ENCODE measurements at places on chromosomes 5 and 9. TPM values are rescaled to one million over a fixed set of nuclear protein-coding genes. Genes with fewer than 3 reads are reported as not detected.

DNA sequence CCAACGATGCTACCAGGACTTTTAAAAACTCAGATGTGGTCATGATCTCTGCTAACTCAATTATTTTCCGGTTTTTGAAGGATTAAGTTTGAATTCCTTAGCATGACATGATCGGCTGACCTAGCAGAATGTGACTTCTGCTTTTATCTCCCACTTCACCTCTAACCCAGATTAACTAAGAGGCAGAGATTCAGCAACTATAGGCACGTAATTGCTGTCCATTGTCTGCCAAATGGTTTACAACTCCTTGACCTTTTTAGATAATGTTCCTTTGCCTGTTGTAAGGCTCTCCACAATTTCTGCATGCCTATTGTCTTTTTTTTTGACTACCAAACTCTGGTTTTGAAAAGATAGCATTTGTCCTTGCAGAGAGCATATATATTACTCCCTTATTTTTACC lies 268.2 kb downstream of the BRINP1 start:
- no peak overlapping the region for H3K27ac ChIP-seq
- H3K4me3 ChIP-seq = no peak overlapping the region

DNA sequence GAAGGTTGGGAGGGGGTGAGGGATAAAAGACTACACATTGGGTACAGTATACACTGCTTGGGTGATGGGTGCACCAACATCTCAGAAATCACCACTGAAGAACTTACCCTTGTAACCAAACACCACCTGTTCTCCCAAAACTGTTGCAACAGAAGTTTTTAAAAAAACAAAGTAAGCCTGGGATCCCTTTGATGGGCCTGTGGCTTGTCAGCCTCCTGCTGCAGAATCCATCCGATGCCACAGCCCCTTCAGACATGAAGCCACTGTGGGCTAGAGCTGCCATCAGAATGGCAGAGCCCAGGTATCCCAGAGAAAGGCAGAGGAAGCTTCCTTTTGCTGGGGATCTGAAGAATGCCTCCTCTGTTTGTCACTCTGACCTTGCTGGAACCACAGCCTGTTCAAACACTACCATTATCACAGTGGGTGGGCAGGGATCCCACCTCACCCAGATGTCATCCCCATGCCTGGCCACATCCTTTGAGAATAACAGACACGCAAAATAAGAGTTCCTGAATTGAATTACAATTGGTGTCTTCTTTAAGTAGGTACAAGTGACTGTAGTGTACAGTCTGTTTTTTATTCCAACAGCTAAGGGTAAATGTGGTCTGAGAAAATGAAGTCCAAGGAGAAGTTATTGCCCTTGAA lies 78.1 kb upstream of the DIRAS2 start:
- H3K27me3 ChIP-seq = no peaks in the 10 kb centered on the region
- DNase-seq = no peak
- H3K27ac ChIP-seq = no peak overlapping the region
- no peak overlapping the region for H3K4me3 ChIP-seq
- no peaks in the 10 kb centered on the region for H3K36me3 ChIP-seq

DNA sequence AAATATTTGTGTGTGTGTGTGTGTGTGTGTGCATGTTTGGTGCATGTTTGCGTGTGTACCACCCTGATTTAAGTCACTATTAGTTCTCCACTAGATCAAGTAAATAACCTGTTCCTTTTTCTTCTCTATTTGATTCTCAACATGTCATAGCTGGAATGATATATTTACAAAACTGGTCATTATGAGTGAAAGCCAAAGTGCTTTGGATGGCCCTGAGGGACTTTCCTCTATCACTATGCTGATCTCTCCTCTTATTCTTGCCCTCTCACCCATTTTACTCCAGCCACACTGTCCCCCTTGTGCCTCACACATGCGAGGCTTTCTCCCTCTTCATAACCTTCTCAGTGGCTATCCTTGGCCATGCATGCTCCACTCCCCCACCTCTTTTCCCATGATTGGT lies 144.6 kb upstream of the NMUR2 start:
- DNase-seq = no peak
- H3K4me1 ChIP-seq = no peaks in the 10 kb centered on the region
- no peak overlapping the region for H3K4me3 ChIP-seq
- no peaks in the 10 kb centered on the region for H3K36me3 ChIP-seq
- no peak overlapping the region for H3K27ac ChIP-seq

The CCL21 gene
- total RNA-seq = not detected

The CATSPER3 gene
- total RNA-seq = not detected
